T-helper 2 cell treated with Interferon-gamma antibody and Interleukin-4, amounts not matched to agents 100 ng/mL and 5 ng/mL, for 36 hours (primary cell): ENCODE measurements at places on chromosomes 1 and 21. TPM values are rescaled to one million over a fixed set of nuclear protein-coding genes. Genes with fewer than 3 reads are reported as not detected.

MSH4 gene
- 0.34 and 0.43 TPM in 2 replicates for total RNA-seq

ERO1B gene
- total RNA-seq = 1.5 and 3.4 TPM in 2 replicates

NFASC gene
- 0.07 TPM in 1 of 2 replicates, not detected in the other for total RNA-seq

S100A5 gene
- total RNA-seq = 4.5 and 5.4 TPM in 2 replicates

CD164L2 gene
- not detected in 2 replicates for total RNA-seq

TOMM40L gene
- total RNA-seq = 23.3 and 24.0 TPM in 2 replicates

LCA5L gene
- not detected in 2 replicates for total RNA-seq

FMN2 gene
- not detected in 2 replicates for total RNA-seq

FCAMR gene
- total RNA-seq = 0.07 TPM in 2 replicates

C1orf87 gene
- not detected in 2 replicates for total RNA-seq

OR2T35 gene
- not detected in 2 replicates for total RNA-seq

C1orf141 gene
- not detected in 2 replicates for total RNA-seq

ACKR1 gene
- total RNA-seq = not detected in 2 replicates

SMCP gene
- total RNA-seq = not detected in 2 replicates

RAB3B gene
- total RNA-seq = 0.05 TPM in 2 replicates

WNT9A gene
- total RNA-seq = 0.09 and 0.25 TPM in 2 replicates

LAMTOR2 gene
- 69.4 and 71.6 TPM in 2 replicates for total RNA-seq

BMP8B gene
- total RNA-seq = 0.30 and 0.52 TPM in 2 replicates

CYP4B1 gene
- not detected in 2 replicates for total RNA-seq
